Activated CD4-positive, alpha-beta T cell treated with anti-CD3 and anti-CD28 coated beads, Interleukin-2, amount 10 ng/mL, durations not matched to agents 7 days and 5 days (primary cell): ENCODE measurements at places on chromosomes 1 and 21.

- DNase-seq, result no peak
Measured at GRCh38 chr1:90000934-90001676, 6.2 kb downstream of the ZNF326 start.

GRCh38 chr1:50488876-50489275 lies 65.6 kb upstream of the DMRTA2 start:
- DNase-seq, result no peak

- DNase-seq, result no peak
Measured at GRCh38 chr1:158552296-158552695, 1.9 kb downstream of the OR6Y1 start.

GRCh38 chr1:244311784-244312532 lies 139.8 kb downstream of the ADSS2 start:
- DNase-seq, result no peak

- no peak for DNase-seq
Measured at GRCh38 chr1:169465281-169465680, 20.5 kb downstream of the SLC19A2 start.

DNA sequence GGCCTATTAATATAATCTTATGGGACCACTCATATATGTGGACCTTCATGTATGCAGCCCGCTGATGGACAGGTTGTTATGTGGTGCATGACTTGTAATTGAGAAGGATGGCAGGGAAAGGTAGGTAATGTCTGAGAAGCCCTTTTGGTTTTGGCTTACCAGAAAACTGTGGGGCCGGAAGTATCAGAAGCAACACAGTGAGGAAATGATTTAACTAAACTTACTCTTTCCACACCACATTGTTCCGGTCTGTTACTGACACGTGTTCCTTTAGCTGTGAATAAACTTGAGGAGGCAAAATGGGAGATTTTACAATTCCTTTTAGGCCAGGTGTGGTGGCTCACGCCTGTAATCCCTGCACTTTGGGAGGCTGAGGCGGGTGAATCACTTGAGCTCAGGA lies 32.4 kb downstream of the KIF1B start:
- no peak for DNase-seq

- no peak for DNase-seq
Measured at GRCh38 chr1:10064416-10065343, 31.9 kb downstream of the UBE4B start.

- DNase-seq, result no peak
Measured at GRCh38 chr21:34910396-34910795, 138.7 kb downstream of the RUNX1 start.

GRCh38 chr1:4488018-4488417 lies 166.4 kb upstream of the AJAP1 start:
- no peak for DNase-seq

GRCh38 chr1:38117444-38117887 lies 70.9 kb upstream of the POU3F1 start:
- no peak for DNase-seq

DNA sequence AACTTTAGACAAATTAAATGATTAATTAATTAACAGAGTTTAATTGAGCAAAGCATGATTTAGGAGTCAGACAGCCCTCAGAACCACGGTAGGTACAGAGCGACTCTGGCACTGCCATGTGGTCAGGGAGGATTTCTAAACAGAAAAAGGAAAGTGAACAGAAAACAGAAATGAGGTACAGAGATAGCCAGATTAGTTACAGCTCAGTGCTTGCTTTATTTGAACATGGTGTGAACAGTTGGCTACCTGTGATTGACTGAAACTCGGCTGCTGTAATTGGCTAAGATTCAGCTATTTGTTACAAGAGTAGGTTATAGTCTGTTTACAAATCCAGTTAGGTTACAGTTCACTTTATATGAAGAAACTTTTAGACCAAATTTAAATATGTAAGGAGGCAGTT lies 163.0 kb upstream of the TNR start:
- no peak for DNase-seq
